ENCODE measurements at places on chromosomes 7 and 10.

GRCh38 chr7:135322571-135323340, 89.1 kb downstream of the STRA8 start:
- DNase-seq: no peak

GRCh38 chr7:46754140-46754720, 827.7 kb downstream of the TNS3 start:
- DNase-seq: no peak

DNA sequence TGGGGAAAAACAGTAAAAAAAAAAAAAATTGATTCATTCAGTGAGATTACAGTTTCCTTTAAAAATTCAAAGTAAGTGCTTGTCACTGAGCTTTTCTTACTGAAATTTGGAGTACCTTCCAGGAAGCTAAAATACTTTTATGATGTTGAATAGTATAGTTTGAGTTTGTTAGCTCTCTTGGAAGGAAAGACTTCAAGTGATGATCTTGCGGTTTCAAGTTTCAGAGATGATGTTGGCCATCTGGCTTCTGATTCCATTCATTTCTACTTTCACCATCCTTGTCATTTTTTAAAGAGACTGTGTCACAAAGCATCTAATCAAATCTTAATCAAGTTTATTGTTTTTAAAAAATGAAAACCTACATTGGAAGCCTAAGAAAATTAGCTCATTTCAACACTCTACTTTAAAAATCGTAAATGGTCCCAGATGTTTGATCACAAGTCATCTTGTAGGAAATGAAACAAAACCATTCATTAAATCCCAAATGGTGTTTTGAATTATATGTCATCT, 4.9 kb upstream of the HERPUD2 start:
- DNase-seq: no peak

DNA sequence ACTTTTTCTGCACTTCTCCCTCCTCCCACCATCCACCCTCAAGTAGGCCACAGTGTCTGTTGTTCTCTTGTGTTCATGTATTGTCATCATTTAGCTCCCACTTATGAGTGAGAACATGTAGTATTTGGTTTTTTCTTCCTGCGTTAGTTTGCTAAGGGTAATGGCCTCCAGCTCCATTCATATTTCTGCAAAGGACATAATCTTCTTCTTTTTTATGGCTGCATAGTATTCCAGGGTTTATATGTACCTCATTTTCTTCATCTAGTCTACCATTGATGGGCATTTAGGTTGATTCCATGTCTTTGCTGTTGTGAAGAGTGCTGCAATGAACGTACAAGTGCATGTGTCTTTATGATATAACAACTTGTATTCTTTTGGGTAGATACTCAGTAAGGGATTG, 230.4 kb downstream of the ARL4A start:
- DNase-seq: no peak

GRCh38 chr7:158312789-158313188, 274.8 kb downstream of the PTPRN2 start:
- DNase-seq: no peak

DNA sequence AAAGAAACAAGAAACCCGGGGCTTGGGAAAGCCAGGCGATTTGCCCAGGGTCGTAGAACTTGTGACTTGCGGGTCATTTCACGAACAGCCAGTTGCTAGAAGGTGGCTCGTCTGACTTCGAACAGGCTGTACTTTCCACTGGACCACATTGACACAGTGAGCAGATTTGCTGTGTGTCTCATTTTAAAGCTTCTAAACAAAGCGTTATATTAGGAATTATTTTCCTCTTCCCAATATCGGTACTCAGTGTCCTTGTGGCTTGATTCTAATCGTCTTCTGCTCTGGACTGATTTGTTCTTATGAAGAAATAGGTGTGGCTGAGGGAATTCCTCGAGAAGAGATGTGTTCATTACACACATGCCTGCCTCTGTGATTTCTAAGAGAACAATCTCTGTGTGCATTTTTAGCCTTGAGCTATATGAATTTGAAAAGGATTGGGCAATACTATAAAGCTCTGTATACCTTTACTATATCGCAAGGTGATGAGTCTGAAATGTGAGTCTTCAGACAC, 150.0 kb upstream of the PRR15 start:
- no peak for DNase-seq

- peak; percentile 32 for DNase-seq
Observed at GRCh38 chr7:120988591-120989256, at the start of gene CPED1. Gene CPED1, plus strand, starts transcription at chr7:120988711. Its CDS starts 911 bp downstream, at chr7:120989622.

Measured in HuH-7.5 (cell line).